CD8-positive, alpha-beta T cell (primary cell): ENCODE measurements at places on chromosomes 2 and 18.

DNA sequence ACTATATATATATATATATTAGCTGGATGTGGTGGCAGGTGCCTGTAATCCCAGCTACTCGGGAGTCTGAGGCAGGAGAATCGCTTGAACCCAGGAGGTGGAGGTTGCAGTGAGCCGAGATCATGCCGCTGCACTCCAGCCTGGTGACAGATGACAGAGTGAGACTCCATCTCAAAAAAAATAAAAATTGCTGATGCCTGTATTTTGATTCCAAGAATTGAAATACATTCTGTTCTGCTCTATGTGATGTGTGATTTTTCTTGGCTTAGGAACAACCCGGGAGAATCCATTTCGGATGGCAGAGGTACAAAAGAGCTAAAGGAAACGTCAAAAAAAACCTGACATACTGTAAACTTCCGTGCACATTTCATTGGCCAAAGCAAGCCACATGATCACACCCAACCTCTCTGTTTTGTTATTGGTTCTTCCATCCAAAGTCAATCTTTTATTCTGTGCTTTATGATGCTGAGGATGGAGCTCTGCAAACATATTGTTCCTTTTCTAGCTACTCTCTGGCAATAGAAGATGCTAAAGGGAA, 478.1 kb upstream of the MAP2 start:
- DNase-seq: no peak

DNA sequence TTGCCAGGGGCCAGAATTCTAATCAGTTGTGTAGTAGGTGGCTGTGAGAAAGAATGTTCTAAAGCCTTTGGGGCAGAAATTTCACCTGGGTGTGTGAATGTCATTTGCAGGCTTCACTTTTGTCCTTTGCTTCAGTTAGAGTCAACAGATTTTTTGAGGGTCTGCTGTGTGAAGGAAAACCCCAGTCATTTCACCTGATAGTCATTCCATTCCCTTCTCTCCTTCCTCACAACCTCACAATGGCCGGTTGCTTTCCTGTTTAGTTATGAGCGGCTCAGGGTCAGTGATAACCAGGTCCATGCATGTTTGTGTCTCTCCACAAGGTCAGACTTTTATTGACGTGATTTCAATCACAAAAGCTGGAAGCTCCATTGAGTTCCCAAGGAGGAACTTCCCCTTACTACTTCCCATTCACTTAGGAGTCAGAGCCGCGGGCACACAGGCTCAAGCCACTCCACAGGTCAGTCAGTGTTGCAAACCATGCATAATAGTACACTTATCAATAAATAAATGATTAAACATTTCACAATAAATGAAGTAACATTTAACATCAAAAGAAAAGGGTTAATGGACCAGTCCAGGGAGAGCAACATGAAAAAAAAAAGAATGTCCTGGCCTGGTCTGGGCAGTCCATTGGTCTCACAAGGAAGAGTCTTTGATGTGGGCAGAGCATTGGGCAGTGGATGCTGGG, 74.3 kb downstream of the NPAS2 start:
- DNase-seq: no peak

GRCh38 chr18:2508155-2508554, 63.1 kb downstream of the METTL4 start:
- DNase-seq: no peak

DNA sequence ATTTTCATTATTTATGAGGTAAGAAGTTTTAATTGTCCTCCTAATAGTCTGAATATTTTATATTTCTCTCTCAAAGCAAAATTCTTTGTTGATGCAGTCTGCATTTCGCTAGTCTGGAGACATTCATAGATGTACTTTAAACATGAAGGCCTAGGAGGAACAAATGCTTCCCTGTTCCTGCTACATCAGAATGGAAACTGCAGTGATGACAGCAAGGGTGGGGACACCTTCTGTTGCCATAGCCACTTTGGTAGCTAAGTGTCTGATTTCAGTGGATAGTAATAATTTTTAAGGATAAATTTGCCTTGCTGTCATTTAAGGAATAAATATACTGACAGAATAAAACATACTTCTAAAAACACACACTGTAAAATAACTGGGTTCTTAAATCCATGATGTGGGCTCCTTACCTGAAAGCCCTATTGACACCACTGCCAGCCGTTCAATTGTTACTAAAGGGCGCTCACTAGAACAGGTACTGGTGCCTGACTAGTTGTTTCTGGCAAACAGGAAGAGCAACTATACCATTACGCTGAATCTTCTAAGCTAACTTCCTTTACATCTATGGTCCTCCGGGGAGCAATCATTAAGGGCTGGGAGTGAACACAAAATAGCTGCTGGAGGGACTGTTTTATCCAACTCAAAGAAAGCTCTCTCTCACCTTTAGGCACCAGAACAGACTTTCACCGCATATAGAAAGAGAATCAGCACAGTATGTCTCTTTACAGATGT, 88.2 kb downstream of the TMEM131 start:
- no peak for DNase-seq

DNA sequence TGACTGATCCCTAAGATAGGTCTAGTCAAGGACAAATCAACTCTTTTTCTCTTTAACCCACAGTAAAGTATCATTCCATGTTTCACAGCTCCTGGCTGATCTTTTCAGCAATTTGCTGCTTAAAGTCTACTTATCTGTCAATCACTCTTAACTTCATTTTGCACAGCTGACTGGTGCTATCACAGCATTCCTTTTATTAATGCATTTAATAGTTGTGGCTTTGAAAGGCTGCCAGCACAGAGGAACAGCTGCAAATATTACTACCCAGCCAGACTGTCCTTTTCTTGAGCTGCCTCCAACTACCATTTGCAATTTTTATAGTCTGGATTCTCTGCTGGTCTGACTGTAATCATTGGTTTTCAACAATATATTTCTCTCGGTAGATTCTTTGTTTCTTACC, 303.5 kb downstream of the STK39 start:
- DNase-seq: no peak

DNA sequence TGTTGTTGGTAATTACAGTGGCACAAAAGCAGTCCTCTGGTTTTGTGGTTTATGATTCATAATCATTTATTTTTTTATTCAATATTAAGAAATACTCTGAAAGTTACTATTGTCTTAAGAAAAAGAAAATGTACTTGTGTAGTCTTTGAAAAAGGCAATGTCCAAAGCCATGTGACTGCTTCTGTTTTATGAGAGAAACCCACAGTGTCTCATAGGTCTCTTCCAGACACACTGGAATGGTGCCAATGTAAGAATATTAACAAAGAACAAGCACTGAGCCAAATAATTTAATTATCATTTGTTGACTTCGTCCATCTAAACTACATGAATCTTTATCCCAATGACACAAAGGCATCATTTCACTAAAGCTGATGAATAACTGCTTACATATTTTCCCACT, 62.5 kb downstream of the RPRM start:
- DNase-seq: no peak

GRCh38 chr2:149387411-149387810, 57.0 kb downstream of the LYPD6 start:
- no peak for DNase-seq

- no peak for DNase-seq
These were observed 137.0 kb upstream of the RBBP8 start for GRCh38 chr18:22796113-22796512.

- DNase-seq: no peak
These were observed 216.8 kb downstream of the EIPR1 start for GRCh38 chr2:3160751-3161330.

- DNase-seq: no peak
These were observed 14.0 kb upstream of the BCL2L11 start for GRCh38 chr2:111106706-111107105.

- DNase-seq: no peak
These were observed 515.8 kb downstream of the GALR1 start for GRCh38 chr18:77765468-77765867.

- DNase-seq: no peak
These were observed 1480.0 kb downstream of the LRP1B start for GRCh38 chr2:140650825-140651224.

DNA sequence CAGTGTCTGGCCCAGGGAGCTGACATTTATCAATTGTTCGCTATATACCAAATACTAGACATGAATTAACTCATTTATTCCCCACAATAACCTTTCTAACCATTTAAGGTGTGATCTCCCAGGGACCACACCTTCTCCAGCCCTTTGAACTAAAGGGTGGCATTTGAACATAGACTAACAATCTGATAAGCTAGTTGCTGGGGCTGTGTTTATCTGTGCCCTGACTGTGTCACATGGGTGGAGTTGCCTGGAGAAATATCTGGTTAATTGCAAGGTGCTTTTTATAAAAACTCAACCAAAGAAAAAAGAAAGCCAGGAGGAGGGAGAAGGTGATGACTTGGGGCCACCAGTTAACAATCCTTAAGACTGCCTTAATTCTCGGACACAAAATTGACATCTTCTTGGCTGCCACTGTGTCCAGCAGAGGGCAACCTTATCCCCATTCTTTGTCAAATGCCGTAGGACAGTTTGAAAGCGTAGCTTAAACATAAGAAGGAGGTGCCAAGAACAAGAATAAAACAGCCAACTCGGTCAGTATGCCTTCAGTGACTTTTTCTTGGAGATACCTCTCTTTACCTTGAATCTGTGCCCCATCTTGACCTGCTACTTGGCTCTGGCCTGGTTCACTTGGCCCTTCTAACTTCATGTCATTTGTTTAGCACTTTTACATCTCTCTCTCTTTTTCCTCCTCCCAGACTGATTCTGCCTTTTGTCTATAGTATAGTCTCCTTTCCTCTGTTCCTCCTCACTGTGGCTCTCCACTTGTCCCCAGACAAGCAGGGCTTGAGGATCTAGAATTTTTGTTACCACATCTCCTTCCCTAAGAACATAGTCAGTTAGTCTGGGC, 183.4 kb downstream of the MYO3B start:
- peak; percentile 49 for DNase-seq

- no peak for DNase-seq
These were observed 47.0 kb downstream of the TNFRSF11A start for GRCh38 chr18:62372156-62372555.

DNA sequence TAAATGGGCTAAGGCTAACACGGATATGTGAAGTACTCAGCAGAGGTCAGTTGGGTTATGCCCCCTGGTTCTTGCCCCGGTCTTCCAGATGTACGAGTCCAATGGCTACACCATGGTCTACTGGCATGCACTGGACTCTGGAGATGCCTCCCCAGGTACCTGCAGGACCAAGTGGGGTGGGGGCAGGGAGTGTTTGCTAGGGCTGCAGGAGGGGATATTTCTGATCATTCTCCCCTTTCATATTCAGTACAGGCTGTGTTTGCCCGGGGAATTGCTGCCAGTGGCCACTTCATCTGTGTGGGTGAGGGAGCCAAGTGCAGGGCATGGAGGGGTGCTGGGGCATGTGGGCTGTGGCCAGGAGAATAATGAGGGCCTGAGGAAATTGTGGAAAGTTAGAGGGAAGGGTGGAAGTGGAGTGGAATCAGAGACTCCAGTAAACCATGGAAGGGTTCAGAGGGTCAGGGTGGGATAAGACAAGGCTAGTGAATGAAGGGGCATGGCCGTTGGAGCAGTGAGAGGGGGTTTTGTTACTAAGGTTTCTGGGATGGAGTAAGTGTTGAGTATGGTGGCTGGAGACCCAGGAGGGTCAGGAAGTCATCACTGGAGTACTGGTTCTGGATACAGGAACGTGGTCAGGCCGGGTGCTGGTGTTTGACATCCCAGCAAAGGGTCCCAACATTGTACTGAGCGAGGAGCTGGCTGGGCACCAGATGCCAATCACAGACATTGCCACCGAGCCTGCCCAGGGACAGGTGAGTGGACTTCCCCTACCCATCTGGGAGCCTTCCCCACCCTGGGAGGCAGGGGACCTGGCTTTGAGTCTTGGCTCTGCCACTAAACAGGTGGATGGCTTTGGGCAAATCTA, 1.9 kb downstream of the WDR54 start:
- no peak for DNase-seq

DNA sequence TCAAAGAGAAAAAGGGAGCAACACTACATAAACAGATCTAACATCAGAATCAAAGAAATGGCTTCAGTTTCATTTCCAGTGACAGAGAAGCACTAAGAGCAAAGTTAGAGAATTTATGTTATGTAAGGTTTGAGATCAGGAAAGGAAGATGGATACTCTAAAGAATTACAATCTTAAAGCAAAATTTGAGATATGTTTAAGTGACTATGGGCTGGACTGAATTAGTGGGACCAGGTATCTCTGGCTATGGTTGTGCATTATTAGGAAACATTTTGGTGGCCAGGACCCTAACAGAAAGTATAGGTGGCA, 208.2 kb downstream of the CCDC178 start:
- DNase-seq: no peak

DNA sequence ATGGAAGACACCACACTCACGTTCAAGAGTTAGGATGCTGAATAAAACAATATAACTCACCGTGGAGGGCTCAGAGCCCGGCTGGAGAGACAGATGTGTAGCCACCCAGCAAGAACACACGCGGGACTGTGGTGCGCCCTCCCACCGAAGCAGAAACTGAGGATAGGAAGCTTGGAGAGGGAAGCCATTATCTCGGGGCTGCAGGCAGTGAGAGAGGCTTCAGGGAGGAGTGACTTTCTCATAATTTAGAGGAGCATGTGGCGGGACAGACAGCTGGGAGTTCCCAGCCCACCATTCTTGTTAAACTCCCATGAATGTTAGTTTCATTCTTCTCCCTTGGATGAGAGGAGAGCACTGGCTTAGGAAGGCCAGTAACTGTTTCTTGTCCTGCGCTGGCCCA, 96.4 kb downstream of the MAPRE2 start:
- DNase-seq: no peak

DNA sequence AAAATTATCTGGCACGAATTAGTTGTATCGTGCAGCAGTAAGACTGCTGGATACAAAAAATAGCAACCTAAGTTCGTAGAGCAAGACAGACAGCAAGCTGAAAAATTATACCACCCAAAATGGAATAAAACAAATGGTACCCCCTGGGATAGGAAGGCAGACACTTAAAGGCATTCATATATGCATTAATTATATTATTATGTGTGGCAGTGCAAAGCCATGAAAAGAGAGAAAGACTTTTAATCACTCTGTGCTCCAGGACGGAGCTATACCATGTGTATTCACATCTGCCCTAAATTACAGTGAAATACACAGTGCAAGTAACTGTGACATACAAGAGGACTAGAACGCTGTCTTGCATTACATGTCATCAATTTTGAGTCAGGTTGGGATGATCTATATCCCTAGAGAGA, 235.9 kb downstream of the GULP1 start:
- DNase-seq: no peak

- DNase-seq: no peak
These were observed 61.4 kb upstream of the SLC14A2 start for GRCh38 chr18:45553723-45554388.

DNA sequence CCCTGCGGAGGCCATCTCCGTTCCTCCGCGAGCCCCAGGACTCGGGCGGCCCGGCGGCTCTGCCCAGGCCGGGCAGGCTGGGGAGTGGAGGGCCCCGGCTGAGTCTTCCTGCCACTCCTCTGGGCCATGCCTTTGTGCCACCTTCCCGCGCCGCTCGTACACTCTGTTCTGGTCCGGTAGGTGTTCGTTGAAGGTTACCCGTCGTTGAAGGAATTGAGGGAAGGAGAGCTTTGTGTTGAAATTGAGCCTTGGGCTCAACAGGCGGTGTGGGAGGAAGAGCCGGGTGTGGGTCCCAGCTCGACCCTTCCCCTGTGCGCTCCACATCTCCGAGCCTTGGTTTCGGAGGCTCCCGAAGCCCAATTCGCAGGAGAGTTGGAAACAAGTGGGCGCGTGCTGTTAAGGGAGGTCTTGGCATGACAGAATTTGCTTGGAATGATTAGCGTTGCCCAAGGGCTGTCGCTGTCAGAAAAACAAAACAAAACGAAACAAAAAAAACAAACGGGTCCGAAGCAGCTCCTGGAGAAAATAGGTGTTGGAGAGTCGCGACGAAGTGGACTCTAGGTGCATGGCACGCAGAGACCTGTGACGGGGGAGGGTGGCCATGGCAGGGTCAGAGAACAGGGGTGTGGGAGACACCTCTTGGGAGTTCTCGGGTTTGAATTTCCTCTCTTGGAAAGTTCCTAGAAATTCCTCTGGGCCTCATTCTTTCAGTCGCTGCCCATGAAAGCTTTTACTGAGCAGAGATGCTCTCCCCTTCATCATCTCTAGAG, 1.2 kb upstream of the MZT2A start:
- no peak for DNase-seq
